ENCODE measurements at places on chromosomes 6 and 20.
A peak's percentile ranks its signal among the peaks of the same experiment; 100 is the strongest.

DNA sequence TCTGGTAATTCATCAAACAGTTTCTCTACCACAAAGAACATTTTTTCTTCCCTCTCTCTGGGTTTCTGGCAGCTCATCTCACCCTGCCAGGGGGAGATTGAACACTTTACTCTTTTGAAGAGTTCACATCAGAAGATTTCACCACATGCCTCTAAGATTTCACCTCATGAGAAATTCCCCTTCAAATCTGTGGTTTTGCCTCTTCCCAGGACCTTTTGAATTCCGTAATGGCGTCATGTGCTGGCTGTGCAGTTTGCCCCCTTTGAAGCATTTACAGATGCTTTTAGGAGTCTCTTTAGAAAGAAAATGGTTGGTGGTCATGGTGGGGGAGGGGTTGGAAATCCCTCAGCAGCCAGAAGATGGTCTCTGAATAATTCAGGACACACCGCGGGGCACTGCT, 486.1 kb downstream of the QKI start:
- no peak for DNase-seq

- DNase-seq, result no peak
Observed at GRCh38 chr20:4864311-4864752, 137.0 kb downstream of the SLC23A2 start.

- peak; percentile 51 for DNase-seq
Observed at GRCh38 chr6:5302995-5303622, 41.8 kb downstream of the FARS2 start.

GRCh38 chr6:90078513-90079289, 184.4 kb downstream of the GJA10 start:
- peak; percentile 21 for DNase-seq

DNA sequence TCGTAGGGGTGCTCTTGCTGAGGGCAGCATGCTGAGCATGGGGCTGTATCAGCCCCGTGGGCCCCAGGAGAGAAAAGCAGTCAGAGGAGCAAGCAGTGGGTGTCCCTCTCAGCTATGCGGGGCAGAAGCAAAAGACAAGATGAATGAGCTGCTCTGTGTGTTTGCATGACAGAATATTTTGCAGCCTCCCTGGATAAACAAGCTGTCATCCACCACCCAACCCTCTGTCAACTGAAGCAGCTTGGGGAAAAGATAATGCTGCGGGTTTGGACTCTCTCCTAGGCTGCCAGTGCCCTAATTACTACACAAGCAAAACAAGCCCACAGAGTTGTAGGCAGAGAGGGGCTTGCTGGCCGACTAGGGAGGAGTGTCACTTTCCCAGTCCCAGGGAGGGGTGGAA, 82.3 kb upstream of the PTPRT start:
- DNase-seq, result no peak

GRCh38 chr6:113370508-113371502, 486.3 kb upstream of the MARCKS start:
- DNase-seq, result no peak

- no peak for DNase-seq
Observed at GRCh38 chr6:143782481-143782880, 60.7 kb upstream of the LTV1 start.

- DNase-seq, result no peak
Observed at GRCh38 chr6:159981071-159981402, 12.2 kb downstream of the IGF2R start.

All from central memory CD4-positive, alpha-beta T cell (primary cell).